A549 treated with ZK216348 at 1 μM for 4 hours (cell line): ENCODE measurements at places on chromosomes 12 and 14. TPM values are rescaled to one million over a fixed set of nuclear protein-coding genes. Genes with fewer than 3 reads are reported as not detected.

KRT7 gene
- total RNA-seq = 3,669 to 5,808 TPM (median 4,897 TPM) in 5 replicates

LMO3 gene
- total RNA-seq = not detected in 5 replicates

OTX2 gene
- total RNA-seq = not detected in 5 replicates

INHBE gene
- total RNA-seq = 0.07 to 0.11 TPM in 2 of 5 replicates, not detected in the others
